CD4-positive, alpha-beta T cell treated with Interleukin-15 for 4 hours (primary cell): ENCODE measurements at places on chromosomes 13 and 19.

DNA sequence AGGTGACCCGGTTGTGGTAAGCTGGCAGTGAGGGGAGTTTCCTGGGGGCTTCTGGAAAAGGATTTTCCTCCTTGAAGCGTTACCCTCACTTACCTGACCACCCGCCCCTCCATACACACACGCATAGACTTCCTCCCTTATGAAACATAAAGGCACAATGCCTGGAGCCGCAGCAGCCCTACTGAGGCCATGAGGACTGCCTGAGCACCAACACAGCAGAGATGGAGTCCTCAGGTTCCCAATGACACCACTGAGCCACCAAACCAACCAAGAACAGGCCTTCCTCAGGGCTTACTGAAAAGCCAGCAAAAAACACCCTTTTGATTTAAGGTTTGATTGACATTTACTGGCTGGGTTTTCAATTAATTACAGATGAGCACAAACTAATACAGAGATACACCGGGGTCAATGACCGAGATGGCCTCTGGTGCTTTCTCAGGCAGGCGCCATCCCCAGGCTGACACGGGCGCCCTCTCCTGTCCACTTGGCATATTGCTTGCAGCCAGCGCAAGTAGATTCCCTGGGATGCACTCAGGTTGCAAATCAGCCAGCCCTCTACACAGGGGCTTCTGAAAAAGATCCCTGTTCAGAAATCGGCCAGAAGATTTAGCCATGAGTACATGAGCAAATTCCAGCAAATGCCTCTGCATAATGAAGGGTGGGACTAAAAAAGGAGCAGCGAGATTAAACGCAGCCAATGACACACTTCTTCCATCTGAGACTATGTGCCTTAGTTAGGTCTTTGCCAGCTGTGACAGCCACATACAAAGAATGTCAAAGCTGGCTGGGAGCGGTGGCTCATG lies 14.8 kb downstream of the OPA3 start:
- DNase-seq, result peak; percentile 40

- DNase-seq, result no peak
Measured at GRCh38 chr13:54950546-54950945, 1921.9 kb downstream of the OLFM4 start.

GRCh38 chr13:70784207-70784989 lies 676.1 kb upstream of the KLHL1 start:
- no peak for DNase-seq

GRCh38 chr19:16899566-16900075 lies 10.8 kb downstream of the F2RL3 start:
- DNase-seq, result no peak

GRCh38 chr19:18785179-18786124 lies 5.7 kb downstream of the COMP start:
- DNase-seq, result peak; percentile 43

GRCh38 chr13:101326710-101327109 lies 89.6 kb downstream of the NALCN start:
- DNase-seq, result no peak

DNA sequence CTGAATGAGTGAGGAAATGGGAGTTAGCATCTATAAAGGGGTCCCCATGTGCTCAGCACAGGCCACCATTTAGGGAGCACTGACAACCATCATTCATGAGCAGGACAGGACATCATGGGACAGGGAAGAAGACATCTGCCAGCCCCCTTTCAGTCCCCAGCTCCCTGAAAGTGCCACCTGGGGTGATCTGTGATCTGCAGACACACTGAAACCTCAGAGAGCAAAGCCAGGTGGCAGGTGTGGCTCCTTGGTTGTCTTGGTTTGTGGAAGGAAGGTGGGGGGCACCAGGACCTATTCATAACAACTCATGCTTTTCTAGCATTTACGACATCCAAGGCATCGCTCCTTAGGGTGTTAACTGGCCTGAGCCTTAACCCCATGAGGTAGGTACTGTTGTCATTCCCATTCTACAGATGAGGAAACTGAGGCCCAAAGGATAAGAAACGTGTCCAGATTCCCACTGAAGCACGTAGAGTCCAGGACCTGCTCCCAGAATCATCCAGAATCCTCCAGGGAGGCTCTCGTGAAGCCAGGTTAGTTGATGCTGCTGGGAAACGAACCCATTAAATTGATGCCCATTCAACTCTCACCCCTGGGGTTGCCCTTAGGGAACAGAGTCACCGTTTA lies 5.8 kb downstream of the KDELR1 start:
- DNase-seq, result no peak

- DNase-seq, result no peak
Measured at GRCh38 chr13:75694722-75695121, 58.6 kb downstream of the LMO7 start.

DNA sequence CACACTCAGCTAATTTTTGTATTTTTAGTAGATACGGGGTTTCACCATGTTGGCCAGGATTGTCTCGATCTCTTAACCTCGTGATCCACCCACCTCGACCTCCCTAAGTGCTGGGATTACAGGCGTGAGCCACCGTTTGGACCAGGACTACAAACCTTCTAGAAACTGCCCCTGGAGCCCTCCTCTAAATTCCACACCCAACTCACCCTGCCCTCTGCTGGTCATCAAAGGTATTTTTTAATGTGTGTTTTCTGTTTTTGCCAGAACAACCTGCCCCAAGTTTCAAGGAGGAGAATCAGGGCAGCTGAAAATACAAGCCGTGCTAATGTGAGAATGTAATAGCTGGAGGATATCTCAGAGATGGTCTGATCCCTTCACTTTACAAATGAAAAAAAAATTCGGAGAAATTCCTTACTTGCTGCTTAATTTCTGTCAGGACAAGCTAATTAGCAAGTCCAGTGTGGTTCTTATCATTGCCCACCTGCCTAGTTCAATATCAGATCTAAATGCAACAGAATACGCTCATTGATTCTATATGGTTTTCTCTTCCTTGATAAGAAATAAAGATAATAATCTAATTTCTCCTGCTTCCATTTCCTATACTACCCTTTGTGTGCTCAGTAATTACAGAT lies 4.1 kb downstream of the ATP8A2 start:
- peak; percentile 59 for DNase-seq

- no peak for DNase-seq
Measured at GRCh38 chr13:36918246-36919131, 1.5 kb downstream of the SMAD9 start.

DNA sequence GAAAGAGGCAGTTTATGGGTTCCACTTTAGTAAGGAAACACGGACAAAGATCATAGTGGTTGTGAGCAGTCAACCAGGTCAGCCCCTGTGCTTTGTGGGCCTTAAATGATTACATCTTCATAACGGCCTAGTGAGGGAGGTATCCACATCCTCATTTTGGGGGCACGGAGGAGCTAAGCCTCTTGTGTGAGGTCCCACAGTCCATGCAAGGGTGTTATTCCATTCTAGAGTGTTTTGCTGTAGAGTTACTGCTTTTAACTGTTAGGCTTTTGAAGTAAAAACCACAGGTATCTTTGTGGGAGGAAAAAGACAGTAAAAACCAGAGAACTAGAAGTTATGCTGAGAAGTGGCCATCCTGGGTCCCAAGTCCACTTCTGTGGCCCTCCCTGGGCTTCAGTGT lies 4.0 kb downstream of the NOP53 start:
- DNase-seq, result no peak

GRCh38 chr19:19160461-19161035 lies 9.5 kb downstream of the MEF2B start:
- no peak for DNase-seq

DNA sequence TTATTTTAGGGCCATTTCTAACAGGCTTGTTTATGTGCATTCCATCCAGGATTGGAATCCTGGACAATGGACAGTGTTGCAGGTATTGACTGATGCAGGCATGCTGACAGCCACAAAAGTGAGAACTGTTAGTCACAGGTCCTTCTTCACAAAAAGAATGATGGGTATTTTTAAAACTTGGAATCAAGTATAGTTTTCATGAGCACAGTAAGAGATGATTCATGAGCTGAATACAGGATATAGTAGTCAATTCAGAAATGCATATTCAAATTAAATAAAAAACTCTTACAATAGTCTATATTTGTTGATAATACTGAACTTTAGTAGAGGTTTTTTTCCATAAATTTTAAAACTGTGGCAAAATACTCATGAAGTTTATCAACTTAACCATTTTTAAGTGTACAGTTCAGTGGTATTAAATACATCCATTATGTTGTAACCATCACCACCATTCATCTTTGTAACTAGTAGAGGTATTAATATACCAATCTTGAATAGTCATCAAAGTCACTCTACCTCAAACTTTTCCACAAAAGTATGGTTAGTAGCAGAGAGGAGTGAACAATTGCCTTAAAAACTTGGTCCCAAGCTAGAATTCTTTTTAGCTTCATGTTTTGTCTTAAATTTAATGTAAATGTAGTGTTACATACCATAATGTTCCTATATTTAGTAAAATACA lies 79.5 kb downstream of the KCNRG start:
- no peak for DNase-seq

DNA sequence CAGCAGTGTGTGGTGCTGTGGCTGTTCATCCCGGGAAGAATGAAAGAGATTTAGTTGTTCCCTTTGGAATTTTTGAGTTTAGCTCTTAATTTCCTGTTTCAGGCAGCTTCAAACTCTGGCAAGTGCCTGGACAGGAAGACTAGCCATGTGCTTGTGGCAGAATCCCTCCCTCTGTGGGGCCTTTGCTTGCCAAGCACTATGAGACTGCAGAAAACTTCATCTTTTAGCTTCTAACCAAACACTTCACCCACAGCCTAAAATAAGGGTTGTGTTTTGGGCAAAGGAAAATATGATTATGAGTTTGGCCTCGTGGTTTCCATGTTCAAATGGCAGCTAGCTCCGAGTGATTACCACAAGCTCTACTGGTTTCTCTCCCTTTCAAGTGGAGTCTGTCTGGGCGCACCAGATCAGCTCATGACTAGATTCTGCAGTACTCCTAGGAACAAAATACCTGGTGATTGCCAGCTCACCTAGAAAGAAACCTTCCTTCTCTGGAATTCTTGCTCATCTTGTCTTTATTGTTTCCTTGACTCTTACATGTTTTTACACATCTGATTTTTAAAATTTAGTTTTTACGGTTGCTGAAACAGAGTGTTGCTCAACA lies 707.5 kb downstream of the SLITRK6 start:
- DNase-seq, result no peak

DNA sequence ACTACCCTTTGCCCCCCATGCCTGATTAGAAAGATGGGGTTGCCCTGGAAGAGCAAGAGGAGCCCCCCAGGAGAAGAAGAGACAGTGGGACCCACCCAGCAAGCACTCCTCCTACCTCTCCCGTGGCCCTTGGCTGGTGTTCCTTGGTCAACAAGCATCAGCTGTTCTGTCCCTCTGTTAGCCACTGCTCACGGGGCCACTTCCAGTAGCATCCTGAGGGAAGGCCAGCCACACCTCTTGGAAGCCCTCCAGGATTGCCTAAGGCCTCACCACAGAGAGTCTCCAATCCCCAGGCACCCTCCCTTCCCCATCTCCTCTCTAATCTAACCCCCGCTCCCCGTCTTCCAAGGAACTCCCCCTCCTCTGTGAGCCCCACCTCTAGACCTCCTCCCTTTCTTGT lies 15.1 kb upstream of the DPP9 start:
- no peak for DNase-seq

GRCh38 chr19:47657719-47658118 lies 48.8 kb downstream of the BICRA start:
- DNase-seq, result no peak

DNA sequence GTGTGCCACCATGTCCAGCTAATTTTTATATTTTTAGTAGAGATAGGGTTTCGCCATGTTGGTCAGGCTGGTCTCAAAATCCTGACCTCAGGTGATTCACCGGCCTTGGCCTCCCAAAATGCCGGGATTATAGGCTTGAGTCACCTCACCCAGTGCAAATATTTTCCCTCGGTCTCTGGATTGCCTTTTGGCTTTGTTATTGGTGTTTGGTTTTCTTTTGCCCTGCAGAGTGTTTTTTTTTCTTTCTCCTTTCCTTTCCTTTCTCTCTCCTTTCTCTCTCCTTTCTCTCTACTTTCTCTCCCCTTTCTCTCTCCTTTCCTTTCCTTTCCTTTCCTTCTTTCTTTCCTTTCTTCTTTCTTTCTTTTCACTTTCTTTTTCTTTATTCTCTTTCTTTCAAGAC lies 33.2 kb downstream of the KDM4B start:
- DNase-seq, result no peak
